ENCODE measurements at places on chromosomes 5 and 9.

DNA sequence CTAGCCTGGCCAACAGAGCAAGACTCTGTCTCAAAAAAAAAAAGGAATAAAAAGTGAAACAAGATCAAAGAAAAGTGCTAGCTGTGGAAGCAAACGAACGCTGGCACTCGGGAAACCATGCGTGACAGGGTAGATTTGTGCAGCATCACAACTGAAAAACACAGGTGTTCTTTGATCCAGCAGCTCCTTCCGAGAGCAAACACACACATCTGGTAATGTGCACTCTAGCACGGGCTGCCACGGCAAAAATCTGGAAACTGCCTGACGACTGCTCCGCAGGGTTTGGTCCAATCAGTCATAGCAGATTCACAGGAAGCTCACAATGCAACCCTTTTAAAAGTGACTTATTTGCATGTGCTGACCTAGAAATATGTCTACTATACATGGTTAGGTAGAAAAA, 80.0 kb downstream of the SYK start:
- peak; percentile 32 for DNase-seq

DNA sequence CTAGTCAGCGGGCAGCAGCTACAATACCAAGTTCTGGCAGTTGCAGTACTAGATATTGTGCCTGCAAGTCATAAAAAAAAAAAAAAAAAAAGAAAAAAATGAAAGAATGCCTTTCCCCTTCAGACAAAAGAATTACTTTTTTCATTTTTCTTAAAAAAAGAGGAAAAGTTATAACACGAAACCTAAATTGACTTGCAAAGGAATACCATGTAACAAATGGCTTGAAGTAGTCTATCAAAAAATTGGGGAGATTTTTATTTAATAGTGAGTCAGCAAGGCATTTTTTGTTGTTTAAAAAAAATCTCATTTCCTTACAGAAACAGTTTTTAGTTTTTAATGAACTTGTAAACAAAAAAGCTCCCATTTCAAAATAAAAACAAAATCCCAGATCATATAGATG, 55.6 kb downstream of the CSNK1A1 start:
- DNase-seq = no peak

DNA sequence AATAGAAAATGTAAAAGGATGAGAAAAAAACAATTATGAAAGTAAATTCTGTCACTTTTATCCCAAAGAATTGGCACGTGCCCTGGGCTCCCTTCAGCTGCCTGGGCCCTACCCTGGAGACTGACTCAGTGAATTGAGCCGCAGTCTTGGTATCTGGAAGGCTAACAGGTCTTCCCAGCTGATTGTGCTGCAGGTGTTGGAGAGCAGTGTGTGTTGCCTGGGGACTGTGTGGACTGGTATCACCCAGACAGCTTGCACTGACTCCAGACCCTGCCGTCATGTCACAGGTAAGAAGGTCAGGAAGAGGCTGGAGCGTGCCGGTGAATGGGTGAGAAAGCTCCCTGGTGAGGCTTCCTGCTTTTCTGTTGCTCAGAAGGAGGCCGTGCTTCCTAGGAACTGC, 83.3 kb downstream of the AOPEP start:
- no peak for DNase-seq

- no peak for DNase-seq
Measured at GRCh38 chr5:50969151-50970031, 303.0 kb downstream of the PARP8 start.

- no peak for DNase-seq
Measured at GRCh38 chr5:66475731-66476130, 120.5 kb upstream of the MAST4 start.

DNA sequence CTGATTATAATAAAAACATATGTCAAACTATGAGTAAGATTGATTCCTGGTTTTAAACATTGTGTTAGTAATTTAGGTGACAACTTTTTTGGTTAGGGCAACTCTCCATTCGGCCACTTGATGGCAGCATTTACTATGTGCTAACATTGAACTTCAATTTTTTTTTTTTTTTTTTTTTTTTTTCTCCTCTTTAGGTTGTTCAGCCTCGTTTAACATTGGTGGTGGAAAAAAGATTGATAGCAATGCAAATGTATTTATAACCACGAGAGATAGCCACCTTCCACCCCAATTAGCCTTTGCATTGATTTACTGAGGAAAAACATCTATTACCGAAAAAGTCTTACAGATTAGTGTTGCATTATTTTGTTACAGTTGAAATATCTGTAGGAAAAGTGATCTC, 159.1 kb downstream of the CSNK1G3 start:
- no peak for DNase-seq

DNA sequence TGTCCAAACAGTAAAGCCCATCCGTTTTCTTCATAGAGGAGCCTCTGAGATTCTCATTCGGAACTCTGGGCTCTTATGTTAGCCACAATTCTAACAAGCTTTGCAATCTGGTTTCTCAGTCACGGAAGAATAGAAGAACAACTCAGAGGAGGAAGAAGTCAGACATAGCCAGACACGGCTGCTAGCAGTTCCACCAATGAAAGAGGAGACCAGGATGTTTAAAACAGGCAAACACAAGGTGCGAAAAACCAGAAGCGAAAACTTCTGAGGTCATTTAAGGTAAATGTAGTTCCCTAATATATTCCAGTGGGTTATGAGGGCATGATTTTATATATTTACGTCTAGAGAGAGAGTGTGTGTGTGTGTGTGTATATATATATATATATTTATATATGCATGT, 34.1 kb upstream of the GDNF start:
- DNase-seq = no peak

GRCh38 chr5:388266-389196, 54.4 kb upstream of the EXOC3 start:
- DNase-seq = no peak

DNA sequence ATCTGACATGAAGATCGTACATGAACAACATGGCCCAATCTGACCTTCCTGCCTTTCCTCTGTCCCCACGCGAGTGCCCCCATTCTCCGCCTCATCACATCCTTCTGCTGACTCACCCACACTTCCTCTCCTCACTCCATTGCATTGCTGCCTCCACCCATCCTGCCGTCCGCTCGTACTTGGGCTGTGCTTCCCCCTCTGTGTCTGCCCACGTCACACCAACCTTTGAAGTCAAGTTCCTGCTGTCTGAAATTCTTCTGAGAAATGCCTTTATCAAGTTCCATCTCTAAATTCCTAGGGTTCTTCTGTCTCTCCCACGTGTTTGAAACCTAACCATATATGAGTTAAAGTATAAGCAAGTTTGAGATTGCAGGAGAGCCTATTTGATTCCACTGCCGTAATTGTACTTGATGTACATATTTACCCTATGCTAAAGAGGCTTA, 18.0 kb upstream of the STARD4 start:
- DNase-seq = peak; percentile 93

DNA sequence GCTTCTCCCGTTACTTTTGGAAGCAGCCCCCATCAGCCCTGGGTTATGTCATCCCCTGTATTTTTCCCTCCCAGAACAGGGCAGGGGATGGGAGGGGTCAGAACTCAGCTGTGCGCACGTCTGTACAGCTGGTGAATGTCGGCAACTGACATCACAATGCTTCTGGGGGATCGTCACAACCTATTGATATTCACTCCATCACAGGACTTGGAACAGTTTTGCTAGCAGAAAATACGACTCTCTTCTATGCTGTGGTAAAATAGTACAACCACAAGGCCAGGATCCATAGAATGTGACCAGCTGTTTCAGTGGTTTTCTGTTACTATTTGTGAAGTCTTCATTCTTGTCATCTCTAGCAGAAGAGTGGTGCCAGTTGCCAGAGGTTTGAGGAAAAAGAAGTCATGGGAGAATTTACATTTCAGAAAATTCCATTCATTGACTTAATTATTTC, 77.1 kb upstream of the KLF4 start:
- DNase-seq = no peak
